ENCODE measurements at places on chromosomes 16 and 17.

- DNase-seq: no peak
Measured at GRCh38 chr17:13421581-13422130, 180.1 kb downstream of the HS3ST3A1 start.

GRCh38 chr17:19646788-19647696, 1.5 kb upstream of the ALDH3A2 start:
- no peak for DNase-seq

DNA sequence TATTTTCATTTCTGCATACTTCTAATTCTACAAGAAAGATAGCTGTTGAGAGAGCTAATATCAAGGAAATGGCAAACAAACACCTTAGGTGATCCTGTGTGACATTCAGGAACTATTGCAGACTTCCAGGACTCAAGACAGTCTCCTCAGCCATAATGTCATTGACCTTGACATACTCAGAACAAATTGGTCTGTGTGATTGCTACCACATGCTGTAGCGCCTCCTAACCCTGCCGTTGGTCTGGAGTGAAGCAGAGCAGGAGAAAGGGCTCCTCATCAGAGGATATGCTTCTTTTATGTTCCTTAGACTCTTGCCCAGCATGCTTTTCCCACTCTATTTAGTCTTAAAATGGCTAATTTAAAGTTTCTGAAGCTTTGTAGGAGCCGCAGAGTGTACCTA, 194.2 kb upstream of the TBX2 start:
- no peak for DNase-seq

DNA sequence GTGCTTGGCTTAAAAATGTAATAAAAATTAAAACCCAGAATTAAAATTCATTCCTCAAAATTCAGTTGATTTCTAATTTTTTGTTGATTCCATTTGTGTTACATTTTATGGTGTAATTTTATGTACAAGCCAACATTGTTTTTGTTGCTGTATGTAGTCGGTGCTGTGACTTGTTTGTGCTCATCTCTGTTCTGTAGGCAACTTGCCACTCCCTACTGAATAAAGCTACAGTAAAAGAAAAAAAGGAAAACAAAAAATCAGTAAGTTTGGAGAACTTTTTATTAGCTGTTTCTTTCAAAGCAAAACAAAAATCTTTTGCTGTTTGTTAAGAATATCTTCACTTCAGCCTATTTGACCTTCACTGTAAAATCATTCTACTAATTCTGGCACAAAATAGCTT, 44.3 kb downstream of the OMG start:
- DNase-seq: no peak

DNA sequence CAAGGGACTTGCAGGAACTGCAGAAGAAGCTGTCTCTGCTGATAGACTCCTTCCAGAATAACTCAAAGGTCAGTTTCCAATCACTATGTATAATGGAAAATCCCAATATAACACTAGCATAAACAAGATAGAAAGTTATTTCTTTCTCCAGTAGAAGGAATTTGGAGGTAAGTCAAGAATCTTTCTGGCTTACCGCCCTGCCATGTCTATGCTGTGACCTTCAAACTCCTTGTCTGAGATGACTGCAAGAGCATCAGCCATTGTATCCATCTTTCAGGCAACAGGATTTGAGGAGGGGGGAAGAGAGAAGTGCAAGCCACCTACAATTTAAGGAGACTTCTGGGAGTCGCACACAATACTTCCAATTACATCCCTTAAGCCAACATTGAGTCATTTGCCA, 2.7 kb downstream of the LDAF1 start:
- no peak for DNase-seq

DNA sequence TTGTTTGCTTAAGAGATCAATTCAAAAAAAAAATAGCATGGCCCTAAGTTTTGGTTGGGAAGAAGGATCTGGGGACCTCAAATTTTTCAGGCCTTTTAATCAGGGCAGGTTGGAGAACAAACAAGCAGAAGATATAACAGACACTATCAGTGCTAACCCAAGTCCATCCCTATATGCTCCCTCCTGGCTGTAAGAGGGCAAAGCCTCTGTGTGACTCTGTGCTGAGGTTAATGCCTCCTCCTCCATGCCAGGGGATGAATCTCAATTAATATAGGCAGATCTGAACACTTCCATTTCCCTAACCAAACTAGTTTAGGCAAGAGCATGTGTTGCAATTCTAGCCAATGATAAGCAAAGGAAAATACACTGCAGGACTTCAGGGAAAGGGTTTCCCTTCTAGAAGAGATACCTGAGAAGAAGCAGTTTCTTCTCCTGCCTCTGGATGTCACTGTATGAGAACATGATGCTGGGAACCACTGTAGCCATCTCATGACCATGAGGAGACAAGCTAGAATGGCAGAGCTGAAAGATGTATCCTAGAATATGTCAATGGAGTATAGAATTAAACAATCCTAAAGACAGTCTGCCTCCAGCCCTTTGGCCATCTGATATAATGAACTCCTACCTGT, 76.0 kb downstream of the CHD9NB start:
- no peak for DNase-seq

DNA sequence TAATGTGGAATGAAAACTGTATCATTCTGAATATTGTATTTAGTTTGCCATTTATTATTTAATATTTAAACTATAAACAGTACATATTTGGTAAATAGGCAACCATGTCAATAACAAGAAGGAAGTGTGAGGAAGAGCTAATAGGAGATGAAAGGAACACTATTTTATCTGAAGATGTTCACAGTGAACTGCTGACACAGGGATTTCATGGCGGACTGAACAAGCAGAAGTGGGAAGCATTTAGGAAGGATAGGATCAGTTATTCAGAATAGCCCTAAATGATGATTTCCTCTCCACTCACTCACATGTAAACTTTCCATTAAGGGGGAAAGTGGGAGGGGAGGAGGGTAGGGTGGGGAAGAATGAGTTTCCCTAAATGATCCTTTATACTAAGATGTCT, 682.4 kb downstream of the TOX3 start:
- no peak for DNase-seq

DNA sequence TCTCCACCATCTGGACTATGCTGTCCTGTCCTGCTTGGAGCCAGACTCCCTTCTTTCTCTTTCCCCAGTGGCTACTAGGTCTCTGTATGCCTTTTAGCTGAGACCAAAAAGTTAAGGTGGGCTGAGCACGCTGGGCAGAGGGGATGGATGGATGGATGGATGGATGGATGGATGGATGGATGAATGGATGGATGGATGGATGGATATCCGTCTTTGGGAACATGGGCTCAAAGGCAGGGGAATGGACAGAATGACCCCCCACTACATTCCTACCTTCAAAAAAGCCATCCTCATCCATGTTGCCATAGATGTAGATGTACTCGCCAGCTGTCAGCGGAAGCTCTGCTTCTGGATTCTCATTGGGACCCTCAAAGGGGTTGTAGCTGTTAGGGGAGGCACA, 12.8 kb downstream of the TSPOAP1 start:
- DNase-seq: no peak

GRCh38 chr16:56932721-56933619, 1.0 kb downstream of the HERPUD1 start:
- DNase-seq: no peak

- no peak for DNase-seq
Measured at GRCh38 chr17:7207120-7208001, 12.3 kb downstream of the DLG4 start.

DNA sequence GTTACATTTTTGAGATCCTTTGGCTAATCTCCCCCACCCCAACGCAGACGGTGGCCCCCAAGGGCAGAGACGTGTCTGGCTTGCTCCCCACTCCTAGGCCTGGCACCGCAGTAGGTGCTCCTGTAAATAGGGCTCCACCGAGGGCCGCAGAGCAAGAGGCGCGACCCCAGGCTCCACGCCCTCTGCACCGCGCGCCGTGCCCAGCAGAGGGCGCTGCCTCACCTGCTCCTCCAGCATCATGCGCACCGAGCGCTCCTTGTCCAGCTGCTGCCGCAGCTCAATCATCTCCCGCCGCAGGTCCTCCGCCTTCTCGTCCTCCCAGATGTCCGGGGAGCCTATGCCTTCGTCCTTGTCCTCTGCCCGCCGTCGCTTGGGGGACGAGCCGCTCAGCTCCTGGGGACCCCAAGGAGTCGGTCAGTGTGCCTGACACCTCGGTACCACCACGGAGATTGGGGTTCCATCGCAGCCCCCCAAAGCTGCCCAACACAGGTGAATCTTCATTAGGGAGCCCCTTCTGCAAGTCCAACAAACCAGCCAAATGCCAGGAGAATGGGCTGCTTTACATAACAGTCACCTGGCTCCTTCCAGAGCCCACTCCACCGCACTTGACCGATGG, 11.2 kb downstream of the TFAP4 start:
- no peak for DNase-seq

- DNase-seq: no peak
Measured at GRCh38 chr16:4218202-4218601, 23.7 kb downstream of the SRL start.

GRCh38 chr16:58306327-58306726, 11.5 kb upstream of the PRSS54 start:
- no peak for DNase-seq

DNA sequence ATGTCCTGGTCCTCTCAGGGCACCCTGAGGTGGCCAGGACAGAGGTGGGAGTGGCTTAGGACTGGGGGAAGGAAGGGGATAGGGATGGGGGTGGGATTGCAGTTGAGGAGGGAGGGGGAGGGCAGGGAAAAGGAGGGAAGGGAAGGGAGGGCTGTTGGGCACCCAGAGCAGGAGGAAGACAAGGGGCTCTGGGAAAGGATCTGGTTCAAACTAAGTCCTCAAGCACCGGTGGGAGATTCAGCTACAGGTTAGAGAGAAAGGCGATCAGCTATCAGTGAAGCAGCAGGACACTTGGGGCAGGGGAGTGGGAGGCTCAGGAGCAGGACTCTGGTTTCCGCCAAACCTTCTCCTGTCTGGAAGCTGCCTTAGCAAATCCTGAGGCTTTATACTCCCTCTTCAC, 44.6 kb upstream of the ACSM2B start:
- no peak for DNase-seq

GRCh38 chr16:239948-240277, 5.3 kb downstream of the FAM234A start:
- no peak for DNase-seq

DNA sequence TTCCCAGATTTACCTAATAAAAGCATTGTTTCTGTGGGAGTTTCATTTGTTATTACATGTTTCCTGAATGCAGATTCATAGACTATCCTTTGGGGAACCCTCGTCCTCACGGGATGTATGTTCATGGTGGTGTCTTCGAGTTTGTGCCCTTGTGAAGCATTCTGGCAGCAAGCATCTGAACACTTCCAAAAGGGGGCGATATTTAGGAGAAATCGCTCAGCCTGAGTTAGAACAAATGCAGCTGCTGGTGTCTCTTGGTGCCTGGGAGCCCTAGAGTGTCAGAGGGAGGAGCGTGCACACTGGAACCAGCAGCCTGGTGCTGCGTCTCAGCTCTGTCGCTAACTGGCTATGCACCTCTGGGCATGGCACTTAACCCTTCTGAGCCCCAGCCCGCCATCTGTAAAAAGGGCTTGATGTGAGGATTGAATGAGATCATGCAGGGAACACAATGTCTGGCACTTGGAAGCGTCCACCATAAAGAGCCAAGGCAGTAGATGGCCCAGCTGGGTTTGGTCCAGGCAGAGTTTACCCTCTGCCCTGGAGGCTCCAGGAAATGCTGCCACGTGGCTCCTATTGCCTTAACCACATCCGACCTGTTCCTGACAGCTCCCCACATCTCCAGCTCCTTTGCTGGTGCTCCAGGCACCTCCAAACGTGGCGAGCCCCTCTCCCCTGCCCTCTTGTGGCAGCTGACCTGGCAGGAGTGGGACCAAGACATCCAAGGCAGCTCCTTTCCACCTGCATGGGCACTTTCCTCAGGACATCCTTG, 25.0 kb upstream of the C16orf78 start:
- DNase-seq: no peak

DNA sequence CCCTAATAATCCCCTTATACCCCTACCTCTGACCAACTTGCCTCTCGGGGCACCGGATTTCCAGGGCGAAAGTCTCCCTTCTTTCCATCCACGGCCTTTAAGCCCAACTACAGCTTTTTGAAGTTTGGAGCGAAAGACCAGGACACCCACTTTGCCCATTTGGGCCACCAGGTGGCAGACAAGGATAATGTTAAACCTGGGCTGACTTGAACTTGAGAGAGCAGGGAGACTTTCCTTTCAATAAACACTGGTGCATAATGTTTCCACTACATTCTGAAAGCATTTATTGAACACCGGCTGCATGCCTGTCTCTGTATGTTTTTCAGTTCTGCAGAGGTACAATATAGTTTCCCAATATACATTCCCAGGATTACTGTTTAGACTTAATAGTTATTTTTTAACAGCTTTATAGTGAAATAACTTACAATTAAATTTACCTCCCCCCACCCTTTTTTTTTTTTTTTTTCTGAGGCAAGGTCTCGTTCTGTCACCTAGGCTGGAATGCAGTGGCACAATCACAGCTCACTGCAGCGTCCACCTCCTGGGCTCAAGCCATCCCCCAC, 6.9 kb upstream of the CES3 start:
- DNase-seq: no peak

DNA sequence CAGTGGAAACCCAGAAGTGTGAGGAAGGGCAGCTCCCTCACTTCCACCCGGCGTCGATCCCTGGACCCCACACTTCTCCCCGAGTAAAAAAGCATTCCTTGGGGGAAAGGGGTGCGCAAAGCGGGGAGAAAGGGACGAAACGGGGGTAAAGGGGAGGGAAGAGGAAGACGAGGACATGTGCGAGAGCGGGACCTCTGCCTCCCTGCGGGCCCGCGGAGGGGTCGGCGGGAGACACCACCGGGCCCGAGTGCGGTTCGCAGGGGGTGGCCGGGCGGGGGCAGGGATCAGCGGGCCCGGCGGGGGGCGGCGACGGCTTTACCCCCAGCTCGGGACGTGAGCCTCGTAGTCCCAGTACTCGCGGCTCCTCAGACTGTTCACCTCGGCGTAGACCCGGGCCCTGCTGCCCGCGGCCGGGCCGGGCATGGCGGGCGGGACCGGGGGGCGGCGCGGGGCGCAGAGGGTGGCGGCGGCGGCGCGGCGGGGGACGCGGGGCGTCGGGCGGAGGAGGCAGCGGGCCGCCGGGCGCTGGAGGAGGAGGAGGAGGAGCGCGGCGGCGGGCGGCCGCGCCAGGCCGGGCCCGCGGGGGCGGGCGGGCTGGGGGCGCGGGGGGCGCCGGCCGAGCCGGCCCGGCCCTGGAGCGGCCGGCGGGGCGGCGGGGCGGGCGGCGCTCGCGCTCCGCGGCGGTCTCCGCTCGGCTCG, 443 bp downstream of the CSNK2A2 start:
- DNase-seq: no peak

- DNase-seq: no peak
Measured at GRCh38 chr17:80303824-80304223, 43.2 kb downstream of the RNF213 start.

GRCh38 chr16:57479976-57480753, 6.1 kb downstream of the DOK4 start:
- DNase-seq: no peak

- DNase-seq: no peak
Measured at GRCh38 chr17:59004338-59005111, 102.2 kb downstream of the TRIM37 start.

Measured in BJ (cell line).